ENCODE measurements at places on chromosomes 4 and X.

DNA sequence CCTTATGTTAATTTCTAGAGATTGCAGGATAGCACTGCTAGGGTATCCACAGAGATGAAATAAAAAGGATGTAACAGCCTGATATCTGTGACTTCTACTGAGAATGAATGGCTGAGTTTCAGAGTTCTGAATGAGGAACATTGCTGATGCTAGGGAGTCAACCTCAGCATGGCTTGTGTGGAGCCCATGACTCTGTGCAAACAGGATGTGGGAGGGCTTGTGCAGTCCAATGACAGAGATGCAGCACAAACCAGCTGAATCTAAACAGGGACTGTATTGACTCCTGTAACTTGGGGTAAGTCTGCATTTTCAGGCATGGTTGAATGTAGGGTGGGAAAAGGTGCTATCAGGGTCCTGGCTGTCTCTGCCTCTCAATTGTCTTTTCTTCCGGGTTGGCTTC, 5.3 kb upstream of the RASL11B start:
- DNase-seq: no peak

DNA sequence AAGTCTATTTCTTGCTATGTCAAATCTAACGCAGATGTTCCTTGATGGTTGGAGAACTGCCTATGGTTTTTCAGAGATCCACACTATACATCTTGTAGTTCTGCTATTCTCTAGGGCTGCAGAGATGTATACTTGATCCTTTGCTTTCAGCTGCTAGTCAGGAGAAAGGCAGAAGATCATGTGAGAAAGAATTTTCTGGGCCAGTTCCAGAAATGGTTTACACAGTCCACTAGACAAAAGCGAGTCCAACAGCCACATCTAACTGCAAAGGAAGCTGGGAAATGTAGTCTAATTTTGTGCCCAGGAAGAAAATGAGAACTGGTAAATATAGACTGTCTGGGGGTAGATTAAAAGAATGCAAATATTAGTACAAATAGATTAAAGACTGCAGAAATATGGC, 394.3 kb upstream of the SLIT2 start:
- DNase-seq: no peak

DNA sequence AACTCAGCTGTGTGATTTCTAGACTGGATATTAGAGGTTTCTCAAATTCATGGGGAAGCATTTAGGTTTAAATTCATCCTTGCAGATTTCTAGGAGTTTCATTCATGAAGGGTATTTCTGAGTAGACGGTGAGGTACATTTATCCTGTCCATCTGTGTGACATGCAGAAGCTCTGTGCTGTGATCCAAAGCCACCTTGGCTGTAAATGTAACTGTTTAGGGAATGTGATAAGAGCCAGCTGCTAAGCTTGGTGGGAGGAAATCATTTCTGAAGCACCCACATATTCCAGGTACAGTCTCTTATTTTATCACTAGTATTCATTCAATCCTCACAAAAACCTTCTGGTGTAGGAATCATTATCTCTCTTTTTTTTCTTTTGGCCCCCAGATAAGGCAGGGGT, 8.7 kb upstream of the DCTD start:
- no peak for DNase-seq

- DNase-seq: no peak
Observed at GRCh38 chr4:113052379-113052951, 3.0 kb downstream of the ANK2 start.

- DNase-seq: no peak
Observed at GRCh38 chr4:66929748-66930147, 615.6 kb downstream of the CENPC start.

- no peak for DNase-seq
Observed at GRCh38 chr4:657834-658667, 16.0 kb downstream of the ATP5ME start.

- DNase-seq: no peak
Observed at GRCh38 chr4:155007660-155008176, 200.7 kb upstream of the NPY2R start.

- no peak for DNase-seq
Observed at GRCh38 chr4:57114973-57115372, 4.8 kb upstream of the IGFBP7 start.

- DNase-seq: no peak
Observed at GRCh38 chr4:141306331-141306730, 85.6 kb downstream of the ZNF330 start.

GRCh38 chrX:30283456-30284200, 25.6 kb downstream of the NR0B1 start:
- DNase-seq: no peak

DNA sequence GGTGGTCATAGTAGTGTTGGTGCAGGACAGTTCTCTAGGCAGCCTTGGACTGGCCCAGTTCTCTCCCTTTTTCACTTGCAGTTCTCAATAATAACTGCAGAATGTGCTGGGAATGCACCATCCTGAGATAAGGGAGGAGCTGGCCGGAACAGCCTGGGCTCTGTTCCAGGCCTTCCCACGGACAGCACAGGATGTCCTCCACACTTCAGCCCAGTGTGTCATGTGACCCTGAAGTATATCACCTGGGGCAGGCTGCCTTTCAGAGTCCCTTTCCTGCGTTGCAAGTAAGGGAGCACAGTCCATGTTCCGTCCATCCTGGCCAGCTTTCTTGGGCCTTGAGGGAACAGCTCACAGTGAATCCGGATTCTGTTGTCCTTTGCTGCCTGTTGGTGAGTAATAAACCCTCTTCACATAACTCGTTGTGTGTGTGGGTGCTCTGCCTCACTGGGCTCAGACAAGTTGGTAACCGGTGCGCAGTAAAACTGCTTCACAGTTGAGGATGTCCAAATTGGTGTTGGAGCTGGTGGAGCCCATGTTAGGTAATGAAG, 32.3 kb upstream of the BBS12 start:
- DNase-seq: no peak

- no peak for DNase-seq
Observed at GRCh38 chr4:16687011-16687410, 211.4 kb downstream of the LDB2 start.

GRCh38 chr4:184399512-184399908, 74.8 kb downstream of the IRF2 start:
- DNase-seq: no peak

- DNase-seq: no peak
Observed at GRCh38 chr4:734075-734474, 28.4 kb downstream of the PCGF3 start.

DNA sequence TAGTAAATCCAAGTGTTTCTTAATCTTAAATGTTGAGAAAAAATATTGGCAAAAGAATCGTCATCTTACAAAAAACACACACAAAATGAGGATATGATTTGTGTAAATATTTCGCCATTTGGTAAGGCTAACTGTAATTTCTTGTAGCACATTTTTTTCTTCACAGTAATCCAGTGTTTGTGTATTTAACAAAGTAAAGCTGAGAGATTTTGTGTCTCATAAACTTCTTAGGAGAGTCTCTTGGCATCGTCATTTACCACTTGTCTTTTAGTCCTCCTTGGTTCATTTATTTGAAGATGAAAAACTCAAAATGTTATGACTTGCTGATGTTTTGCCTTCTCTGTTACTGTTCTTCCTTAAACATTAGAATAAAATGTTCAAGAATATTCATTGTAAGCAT, 326.7 kb upstream of the PITX2 start:
- DNase-seq: no peak

DNA sequence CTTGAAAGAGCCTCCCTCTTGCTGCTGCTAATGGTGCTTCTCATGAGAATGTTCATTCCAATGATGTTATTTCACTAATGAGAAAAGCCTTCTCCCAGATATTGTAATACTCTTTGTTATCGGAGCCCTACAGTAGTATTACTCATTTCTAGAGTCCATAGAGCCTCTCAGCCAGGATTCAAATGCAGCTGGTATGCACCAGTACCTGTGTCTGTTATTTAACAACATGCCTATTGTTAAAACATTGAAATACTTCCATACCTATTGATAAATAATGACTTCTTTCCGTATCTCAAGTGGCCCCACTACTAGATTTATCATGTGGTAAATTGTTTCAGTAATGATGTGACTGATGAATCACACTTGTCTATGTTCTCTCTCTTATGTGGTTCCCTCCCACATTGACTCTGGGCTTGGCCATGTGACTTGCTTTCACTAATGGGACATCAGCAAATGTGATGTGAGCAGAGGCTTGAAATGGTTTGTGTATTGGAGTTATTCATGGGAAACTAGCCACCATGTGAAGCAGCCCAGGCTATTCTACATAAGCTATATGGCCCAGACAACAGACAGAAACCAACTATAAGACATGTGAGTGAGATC, 207.6 kb downstream of the THOC2 start:
- DNase-seq: no peak

DNA sequence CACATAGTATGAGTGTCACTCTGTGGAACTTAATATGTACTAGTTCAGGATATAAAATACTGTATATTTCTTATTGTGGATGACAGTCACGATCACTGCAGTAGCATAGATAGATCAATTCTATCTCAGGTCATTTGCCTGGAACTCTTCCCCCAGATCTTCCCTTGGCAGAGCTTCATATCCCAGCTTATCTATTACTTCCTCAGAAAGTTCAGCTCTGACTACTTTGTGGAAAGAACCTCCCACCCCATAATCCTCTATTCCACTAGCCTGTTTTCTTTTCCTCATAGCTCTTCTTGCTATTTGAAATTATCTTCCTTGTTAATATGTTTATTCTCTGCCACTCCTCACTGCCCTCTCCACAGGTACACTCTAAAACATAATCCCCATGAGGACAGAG, 10.9 kb downstream of the FAM241A start:
- no peak for DNase-seq

GRCh38 chr4:103996064-103996463, 276.3 kb upstream of the TACR3 start:
- no peak for DNase-seq

DNA sequence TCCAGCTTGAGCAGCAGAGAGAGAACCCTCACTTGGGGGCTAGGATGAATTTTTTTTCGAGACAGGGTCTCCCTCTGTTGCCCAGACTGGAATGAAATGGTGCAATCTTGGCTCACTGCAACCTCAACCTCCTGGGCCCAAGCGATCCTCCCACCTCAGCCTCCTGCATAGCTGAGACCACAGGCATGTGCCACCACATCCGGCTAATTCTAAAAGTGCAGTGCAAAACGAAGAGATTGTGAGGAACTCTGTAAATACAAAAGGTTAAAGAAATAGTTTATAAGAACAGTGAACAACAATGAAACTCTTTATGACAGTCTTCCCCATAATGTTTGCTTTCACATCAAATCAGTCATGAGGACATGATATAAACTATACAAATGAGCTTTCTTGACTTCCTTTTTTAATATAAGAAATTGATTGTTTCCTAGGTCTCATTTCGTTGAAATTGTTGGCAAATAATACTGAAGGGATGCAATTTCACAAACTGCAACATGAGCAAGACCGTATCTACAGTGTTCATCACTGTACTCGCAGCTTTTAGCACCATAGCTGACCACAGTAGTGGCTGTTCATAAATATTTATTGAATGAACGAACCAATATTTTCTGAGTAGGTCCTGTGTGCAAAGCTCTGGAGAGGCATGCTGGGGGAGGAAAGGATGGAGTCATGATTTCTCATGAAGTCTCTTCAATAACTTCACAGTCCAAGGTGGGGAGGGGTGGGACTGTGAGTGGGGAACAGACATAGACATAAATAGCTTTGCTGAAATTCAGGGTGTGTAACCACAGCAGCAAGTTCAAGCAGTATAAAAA, 116.1 kb downstream of the SHROOM3 start:
- no peak for DNase-seq

DNA sequence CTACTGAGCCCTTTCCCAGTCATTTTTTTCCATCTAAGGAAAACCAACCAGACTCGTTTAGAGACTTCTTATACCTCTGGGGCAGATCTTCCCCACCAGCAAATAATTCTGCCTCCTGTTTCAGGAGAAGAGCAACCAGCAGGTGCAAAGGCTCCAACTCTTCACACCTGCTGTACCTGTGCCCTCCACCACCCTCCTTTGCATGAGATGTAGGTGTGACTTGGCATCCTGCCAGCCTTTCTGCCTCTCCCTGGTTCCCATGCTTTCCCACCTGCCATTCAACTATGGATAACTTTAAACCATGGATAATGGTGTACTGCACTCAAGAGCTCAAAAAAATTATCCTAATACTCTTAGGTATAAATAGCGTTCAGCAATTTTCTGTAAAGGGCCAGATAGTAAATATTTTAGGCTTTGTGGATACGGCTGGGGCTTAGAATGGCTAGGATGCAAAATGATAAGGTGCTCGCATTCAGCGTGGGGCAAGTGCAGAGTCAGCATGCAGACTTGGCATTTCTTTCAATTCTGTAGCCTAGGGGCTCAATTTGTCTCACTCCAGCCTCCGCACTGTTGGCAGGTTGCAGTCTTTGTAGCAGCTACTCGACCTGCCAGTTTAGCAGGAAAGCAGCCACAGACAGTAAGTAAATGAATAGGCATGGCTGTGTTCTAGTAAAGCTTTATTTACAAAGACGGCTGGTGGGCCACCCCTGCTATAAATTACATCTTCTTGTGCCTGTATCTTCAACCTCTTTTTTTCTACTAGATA, 79.8 kb downstream of the HCCS start:
- no peak for DNase-seq

GRCh38 chr4:4521136-4521535, 20.7 kb downstream of the STX18 start:
- DNase-seq: no peak

DNA sequence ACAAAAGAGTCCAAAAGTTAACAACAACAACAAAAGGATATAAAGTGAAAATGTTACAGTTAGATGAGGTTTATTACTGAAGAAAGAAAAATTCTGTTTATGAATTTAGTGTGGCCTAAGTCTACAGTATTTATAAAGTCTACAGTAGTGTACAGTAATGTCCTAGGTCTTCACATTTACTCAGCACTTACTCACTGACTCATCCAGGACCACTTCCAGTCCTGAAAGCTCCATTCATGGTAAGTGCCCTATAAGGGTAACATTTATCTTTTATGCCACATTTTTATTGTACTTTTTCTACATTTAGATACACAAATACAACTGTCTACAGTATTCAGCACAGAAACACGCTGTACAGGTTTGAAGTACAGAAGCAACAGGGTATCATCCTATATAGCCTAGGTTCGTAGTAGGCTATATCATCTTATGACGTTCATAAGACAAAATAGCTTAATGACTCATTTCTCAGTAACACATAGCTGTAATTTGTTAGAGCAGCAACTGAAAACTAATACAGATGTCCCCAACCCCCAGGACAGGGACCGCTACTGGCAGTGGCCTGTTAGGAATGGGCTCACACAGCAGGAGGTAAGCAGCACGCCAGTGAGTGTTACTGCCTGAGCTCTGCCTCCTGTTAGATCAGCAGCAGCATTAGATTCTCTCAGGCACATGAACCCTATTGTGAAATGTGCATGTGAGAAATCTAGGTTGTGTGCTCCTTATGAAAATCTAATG, 61.3 kb downstream of the CENPC start:
- no peak for DNase-seq

DNA sequence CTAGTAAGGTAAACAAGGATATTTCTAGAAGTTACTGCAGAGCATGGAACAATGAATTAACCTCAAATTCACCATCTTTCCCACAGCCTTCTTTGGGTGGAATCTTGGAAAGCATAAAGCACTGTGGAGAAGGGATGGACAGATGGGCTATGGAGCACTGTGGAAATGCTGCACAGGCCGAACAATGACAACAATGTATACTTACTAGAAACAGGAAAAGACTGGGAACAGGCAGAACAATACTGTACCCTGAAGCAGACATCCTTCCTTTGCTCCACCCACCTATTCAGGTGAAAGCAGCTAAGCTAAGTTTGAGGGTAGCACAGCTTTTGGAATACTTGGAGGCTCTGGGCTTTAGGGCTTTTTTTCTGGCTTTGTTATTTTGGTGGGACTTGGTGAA, 250.6 kb upstream of the KLF8 start:
- DNase-seq: no peak

Data from activated T-helper 1 cell treated with Interleukin-2 at 50 U/mL for 16 hours (primary cell).